ENCODE measurements at places on chromosomes 5 and 9.

- DNase-seq = peak; percentile 35
Measured at GRCh38 chr5:73031839-73032238, 76.0 kb downstream of the FCHO2 start.

- DNase-seq = no peak
Measured at GRCh38 chr5:76696251-76696650, 19.7 kb upstream of the F2R start.

- DNase-seq = no peak
Measured at GRCh38 chr9:18798106-18798505, 234.9 kb downstream of the SAXO1 start.

DNA sequence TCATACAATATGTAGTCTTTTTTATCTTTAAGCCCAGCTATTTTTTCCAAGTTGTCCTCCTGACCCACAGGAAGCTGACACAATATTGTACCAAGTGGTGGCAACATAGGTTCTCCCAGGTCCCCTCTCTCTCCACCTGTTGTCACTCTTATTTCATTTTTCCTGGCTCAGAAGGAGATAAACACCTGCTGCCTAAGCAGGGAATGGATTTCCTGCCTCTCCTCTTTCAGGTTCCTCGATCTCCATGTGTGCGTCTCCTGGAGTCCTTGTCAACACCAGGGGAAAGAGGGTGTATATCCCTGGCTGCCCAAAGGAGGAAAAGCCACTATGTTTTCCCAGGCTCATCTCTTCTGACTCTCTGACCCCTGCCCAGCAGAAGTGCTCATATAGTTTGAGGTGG lies 81.8 kb upstream of the KLF9 start:
- no peak for DNase-seq

DNA sequence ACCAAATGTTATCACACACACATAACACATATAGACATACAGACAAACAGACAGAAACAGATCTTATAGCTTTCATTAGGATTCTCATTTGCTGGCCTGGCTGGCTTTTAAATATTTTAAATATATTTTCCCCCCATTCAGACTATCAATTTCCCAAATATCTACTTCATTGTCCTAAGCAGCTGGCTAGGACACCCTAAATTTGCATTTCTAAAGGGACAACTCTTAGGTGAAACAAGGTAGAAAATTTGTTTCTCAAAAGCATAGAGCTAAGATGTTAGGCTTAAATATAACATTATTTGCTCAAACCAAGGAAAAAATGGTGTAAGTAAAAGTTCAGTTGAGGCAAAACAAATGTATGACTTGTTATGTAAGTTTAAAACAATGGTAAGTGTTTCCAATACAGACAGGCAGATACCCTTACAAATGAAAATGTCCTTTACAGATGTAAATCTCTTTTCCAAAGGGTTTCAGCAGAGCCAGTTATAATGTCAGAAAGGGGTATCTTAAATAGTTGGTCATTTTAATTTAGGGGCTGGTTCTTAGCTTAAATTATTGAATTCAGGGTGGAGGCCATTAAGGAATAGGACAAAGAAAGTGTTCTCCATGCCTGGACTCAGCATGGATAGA lies 522.8 kb downstream of the DMRTA1 start:
- DNase-seq = no peak

DNA sequence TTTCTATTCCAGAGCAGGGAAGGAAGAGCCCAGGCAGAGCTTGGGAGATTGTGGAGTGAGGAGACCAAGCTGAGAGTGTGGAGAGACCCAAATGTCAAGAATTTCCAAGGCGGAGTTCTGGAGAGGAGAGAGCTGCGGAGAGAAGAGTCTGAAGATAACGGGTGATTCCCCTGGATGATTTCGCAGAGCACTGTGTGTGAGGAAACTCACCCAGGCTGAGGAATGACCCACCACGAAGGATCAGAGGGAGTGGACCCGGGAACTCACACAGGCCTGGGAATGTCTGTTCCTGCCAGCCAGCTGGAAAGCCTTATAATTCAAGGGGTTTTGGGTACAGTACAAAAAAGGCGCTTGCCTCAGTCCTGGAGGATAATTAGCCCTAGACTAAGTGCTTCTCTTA lies 94.2 kb downstream of the WNK2 start:
- DNase-seq = no peak

- no peak for DNase-seq
Measured at GRCh38 chr5:74638970-74639806, 1.3 kb downstream of the ENC1 start.

- DNase-seq = no peak
Measured at GRCh38 chr9:90012949-90013348, 408.1 kb downstream of the GADD45G start.

DNA sequence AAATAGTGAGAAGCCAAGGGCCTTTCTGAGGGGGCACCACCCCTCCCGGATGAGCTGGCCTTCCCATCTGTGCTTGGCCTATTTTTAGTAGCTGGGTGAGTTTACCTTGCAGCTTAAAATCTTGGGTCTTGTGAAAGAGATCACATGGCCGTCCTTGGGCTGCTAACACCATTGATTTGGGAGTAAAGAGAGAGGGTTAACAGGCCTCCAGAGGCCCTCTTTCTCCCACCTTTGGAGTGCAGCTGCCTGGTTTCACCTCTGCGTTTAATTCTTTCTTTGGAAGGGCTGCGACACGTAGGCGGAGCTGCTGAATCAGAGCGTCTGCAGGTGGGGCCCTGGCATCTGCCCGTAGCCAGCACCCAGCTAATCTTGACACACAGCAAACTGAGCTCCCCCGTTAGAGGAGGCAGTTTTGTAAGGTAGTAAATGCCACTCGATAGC lies 12.8 kb downstream of the OLFM1 start:
- no peak for DNase-seq

GRCh38 chr5:111869681-111870080 lies 112.7 kb upstream of the NREP start:
- no peak for DNase-seq

- peak; percentile 78 for DNase-seq
Measured at GRCh38 chr9:94937214-94937903, 210.9 kb downstream of the AOPEP start.

DNA sequence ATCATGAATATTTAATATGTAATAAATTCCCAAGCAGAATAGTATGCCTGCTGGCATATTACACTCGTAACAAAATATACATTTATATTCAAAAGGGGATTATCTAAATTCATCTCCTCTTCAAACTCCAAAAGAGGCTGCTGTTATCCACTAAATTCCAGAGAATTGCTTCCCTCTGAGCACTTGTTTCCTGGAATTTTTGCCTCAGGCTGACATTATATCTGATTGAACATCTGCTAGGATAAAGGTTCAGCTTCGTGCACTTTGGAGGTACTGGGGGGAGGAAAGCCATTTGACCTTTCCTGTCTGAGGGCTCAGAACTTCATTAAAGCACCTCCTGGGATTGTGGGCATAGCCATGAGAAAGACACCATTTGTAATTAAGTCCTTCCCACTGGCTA lies 4.3 kb upstream of the HAPLN1 start:
- DNase-seq = no peak

DNA sequence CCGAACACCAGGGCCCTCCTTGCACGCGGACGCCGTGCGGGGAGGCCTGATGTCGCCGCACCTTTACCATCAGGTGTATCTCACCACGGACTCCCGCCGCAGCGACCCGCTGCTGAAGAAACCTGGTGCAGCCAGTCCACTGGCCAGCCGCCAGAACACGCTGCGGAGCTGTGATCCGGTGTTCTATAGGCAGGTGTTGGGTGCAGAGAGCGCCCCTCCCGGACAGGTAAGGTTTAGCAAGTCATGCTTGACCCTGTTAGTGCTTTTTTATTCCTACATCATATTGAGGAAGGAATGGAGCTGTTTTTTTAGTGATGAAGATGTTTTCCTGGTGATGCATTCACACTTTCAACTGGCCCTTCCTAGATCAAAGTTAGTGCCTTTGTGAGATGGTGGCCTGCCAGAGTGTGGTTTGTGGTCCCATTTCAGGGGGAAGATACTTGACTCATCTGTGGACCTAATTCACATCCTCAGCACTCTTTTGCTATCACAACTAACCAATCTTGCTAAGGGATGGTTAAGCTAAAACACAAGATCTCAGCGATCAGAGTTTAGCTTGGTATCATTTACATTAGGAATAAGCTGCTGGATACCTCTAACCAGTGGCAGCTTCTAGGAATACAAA lies 2.7 kb downstream of the PCDHGC3 start:
- no peak for DNase-seq

GRCh38 chr5:180523629-180524466 lies 29.7 kb downstream of the CNOT6 start:
- no peak for DNase-seq

DNA sequence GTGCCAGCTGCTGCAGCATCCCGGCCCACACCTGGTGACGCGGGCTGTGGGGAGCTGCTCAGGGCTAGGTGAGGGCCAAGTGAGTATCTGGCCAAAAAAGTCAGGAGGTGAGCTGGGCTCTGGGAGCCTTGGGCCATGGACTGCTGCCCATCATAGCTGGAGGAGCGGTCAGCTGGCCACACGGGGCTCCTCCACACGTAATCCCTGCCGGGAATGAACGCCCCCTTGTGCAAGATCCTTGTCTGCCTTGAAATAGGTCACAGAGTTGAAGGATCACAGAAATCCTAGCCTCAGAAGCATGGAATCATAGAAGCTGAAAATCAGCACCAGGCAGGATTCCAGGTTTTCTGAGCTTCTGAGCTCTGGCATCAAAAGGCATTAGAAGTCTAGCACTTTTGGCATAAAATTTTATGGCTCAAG lies 16.8 kb upstream of the COL27A1 start:
- no peak for DNase-seq

DNA sequence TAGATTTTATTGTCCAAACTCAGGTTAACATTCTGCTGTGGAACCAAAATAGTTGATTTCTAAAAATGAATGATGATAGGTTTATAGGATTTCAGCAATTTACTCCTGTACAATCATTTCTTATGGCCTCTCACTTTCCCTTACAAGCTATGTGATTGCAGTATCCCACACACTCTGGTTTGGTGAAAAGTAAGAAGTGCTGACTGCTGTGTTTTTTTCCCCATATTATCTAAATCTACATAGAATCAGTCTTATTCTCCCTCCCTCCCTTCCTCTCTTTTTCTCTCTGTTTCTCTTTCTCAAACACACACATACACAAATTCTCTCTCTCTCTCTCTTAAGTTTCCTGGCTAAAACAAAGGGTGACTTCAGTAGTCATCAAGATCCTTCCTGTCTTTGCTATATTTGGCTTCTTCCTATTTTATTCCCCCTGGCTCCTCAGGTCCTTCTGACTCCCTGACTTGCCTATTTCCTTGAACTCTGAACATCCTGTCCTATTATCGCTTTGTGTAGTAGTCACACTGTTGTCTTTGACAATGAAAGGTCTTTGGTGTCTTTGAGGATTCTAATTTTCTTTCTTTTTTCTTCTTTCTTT lies 55.9 kb upstream of the HAPLN1 start:
- DNase-seq = no peak

DNA sequence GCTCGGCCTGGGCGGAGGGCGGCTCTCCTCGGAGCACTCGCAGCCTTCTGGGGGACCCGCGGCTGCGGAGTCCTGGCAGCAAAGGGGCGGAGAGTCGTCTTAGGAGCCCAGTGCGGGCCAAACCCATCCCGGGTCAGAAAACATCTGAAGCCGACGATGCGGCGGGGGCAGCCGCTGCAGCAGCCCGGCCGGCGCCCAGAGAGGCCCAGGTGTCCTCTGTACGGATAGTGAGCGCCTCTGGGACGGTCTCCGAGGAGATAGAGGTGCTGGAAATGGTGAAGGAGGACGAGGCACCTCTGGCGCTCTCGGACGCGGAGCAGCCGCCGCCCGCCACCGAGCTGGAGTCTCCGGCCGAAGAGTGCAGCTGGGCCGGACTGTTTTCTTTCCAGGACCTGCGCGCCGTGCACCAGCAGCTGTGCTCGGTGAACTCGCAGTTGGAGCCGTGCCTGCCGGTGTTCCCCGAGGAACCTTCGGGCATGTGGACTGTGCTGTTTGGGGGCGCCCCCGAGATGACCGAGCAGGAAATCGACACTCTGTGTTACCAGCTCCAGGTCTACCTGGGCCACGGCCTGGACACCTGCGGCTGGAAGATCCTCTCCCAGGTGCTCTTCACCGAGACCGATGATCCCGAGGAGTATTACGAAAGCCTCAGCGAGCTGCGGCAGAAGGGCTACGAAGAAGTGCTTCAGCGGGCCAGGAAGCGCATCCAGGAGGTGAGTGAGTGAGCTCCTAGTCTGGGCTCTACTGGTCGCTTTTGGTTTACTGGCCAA lies 1.2 kb downstream of the JMY start:
- DNase-seq = no peak

DNA sequence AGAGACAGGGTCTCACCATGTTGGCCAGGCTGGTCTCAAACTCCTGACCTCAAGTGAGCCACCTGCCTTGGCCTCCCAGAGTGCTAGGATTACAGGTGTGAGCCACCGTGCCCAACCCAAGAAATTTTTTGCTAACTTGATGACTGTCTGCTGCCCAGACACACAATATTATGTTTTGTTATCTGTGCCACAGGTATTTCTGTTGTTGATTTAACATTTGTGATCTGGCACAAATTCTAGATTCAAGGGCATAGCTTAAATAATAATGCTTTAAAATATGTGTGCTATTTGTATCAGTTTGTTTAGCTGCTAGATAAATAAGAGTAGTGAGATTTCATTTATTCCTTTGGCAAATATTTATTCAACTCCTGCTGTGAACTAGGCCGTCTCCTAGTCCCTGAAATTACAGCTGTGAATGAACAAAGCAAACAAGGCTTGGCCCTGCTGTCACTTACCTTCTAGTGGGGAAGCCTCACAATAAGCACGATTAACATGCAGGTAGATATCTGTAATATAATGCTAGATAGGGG lies 35.3 kb downstream of the GAPVD1 start:
- DNase-seq = no peak

GRCh38 chr9:105693435-105694189 lies 729 bp upstream of the TMEM38B start:
- no peak for DNase-seq

- no peak for DNase-seq
Measured at GRCh38 chr9:89350988-89351557, 32.8 kb downstream of the SECISBP2 start.

GRCh38 chr5:121086671-121087070 lies 622.6 kb downstream of the PRR16 start:
- no peak for DNase-seq

DNA sequence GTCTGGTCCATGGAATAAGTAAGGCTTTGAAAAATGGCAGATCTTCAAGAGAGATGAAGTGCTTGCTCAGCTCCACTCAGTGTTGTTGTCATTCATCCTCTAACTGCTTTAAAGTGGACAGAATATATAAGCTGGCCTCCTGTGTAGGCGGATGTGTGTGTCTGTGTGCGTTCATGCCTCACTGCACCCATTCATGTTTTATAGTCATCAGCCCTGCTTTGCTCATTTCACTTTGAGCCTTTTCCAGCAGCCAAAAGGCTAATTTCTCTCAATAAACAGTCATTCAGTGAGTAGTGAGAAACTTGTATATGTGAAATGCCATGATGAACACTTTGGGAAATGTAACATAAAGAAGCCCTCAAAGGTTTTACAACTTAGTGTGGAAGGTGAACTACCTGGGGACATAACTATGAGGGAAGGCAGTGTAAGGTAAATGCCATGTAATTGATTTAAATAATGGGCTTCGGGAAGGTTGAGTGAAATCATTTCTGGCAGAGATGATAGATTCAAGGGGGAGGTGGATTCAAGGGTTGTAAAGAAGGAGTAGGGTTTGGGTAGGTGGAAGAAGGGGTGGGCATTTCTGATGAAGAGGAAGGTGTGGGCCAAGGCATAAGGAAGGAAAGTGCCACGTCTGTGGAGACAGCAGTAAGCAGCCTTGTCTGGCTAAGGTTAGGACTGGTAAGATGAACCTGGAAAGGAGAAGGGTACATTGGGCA lies 15.7 kb downstream of the TTC23L start:
- peak; percentile 26 for DNase-seq

- no peak for DNase-seq
Measured at GRCh38 chr5:14125262-14125661, 17.9 kb upstream of the TRIO start.
